Epithelial cell of alveolus of lung (primary cell): ENCODE measurements at places on chromosomes 3 and 15. TPM values are rescaled to one million over a fixed set of nuclear protein-coding genes. Genes with fewer than 3 reads are reported as not detected.

The PRSS50 gene
- total RNA-seq = not detected in 2 replicates

The NUSAP1 gene
- total RNA-seq = 40.2 and 53.8 TPM in 2 replicates

The TM4SF1 gene
- 68.7 and 157 TPM in 2 replicates for total RNA-seq

The THPO gene
- total RNA-seq = 0.39 and 0.56 TPM in 2 replicates

The TNNC1 gene
- 0.26 and 4.8 TPM in 2 replicates for total RNA-seq

The CCK gene
- total RNA-seq = 3.2 and 5.9 TPM in 2 replicates

The PATL2 gene
- not detected in 2 replicates for total RNA-seq

The SLMAP gene
- 35.4 and 64.0 TPM in 2 replicates for total RNA-seq

The PCBP4 gene
- total RNA-seq = 55.6 and 129 TPM in 2 replicates

The SIDT1 gene
- total RNA-seq = 0.13 TPM in 1 of 2 replicates, not detected in the other
